ENCODE measurements at places on chromosomes 16 and 17.

DNA sequence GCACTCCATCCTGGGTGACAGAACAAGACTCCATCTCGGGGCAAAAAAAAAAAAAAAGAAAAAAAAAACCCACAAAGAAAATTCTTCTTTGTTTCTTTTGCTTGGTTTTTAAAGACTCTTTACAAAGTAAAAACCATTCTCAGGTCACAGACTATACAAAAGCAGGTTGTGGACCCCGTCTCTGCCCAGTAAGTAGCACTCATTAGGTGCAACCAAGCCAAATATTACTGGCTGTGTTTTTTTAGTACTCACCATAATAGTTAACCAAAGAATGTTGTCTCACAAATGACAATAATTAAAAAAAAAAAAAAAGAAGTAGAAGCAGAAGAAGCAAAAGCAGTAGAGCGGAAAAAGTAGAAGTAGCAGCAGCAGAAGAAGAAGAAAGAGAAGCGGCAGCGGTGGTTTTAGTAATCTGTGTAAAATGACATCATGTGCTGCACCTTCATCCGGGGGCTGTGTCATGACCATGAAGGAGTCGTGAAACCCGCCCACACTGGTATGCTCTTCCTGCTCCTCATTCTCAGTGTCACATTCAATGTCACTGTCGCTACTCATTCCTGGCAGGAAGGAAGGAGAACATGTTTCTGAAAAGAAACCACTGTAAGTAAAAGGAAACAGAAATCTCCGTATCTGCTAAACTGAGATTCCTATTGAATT lies 105.4 kb downstream of the TRIM37 start:
- DNase-seq, result no peak

DNA sequence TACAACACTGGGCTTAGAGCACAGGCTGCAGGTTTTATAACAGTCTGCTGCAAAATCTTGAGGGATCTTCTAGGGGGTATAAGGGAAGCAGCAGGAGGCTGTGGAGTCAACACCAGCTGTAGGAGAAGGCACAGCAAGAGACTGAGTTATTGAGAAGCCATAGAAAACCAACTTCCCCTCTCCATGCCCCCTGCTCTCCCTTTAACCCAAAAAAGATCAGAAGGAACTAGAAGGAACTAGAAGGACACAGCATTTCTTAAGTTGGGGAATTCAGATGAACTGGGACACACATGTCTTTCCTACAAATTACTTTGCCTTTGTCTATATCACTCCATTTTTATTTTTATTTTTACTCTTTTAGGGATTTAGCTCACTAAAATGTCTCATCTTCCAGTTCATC lies 6.2 kb upstream of the CCL18 start:
- no peak for DNase-seq

GRCh38 chr17:39926588-39927100 lies 757 bp downstream of the ORMDL3 start:
- no peak for DNase-seq

DNA sequence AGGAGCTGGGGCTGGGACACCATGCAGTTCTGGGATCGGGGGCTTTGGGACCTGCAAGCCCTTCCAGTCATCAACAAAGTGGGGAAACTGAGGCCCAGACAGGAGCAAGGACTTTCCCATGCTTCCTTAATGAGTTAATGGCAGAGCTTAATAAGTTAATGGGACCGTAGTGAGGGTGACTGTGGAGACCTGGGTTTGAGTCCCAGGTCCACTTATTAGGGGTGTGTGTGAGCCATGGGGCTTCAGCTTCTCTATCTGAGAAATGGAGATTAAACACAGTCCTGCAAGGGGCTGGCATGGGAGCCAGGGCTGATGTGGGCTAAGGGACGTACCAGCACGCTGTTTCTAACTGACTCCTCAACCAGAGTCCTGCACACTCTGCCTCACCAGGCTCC lies 41.7 kb upstream of the NKD1 start:
- no peak for DNase-seq

DNA sequence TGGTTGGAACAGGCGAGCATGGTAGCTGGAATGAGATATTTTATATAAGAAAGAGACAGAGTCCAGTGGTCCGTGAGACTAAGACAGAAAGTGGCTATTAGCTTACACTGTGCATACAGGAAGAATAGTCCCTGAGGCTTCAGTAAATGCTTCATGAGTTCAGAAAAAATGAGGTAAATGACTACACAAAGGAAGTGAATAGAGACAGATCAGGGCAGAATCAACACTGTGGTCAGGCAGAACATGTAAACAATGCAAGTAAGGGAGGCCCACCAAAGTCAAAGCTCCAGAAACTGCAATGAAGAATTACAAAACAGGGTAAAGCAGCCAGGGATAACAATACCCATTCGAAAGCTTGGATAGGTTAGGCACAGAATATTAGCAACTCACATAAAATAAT lies 4.8 kb downstream of the ABCA10 start:
- no peak for DNase-seq

- no peak for DNase-seq
Observed at GRCh38 chr16:86598607-86599565, 20.5 kb downstream of the FOXL1 start.

DNA sequence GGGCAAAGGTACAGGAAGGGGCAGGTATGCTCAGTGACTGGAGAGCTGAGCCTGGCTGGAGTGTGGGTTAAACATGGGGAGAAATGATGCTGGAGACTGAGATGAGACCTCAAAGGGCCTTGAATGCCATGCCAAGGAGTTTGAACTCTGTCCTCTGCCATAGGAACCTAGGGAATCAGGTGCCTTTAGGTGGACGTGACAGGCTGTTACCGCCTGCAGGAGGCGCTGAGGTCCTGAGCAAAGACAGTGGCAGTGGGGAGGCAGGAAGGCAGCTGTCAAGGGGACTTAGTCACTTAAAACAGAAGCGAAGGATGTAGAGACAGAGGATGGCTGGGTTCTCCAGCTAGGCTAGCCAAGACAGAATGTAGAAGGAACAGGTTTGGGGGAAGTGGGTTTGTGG lies 9.1 kb downstream of the PSMB3 start:
- no peak for DNase-seq

- no peak for DNase-seq
Observed at GRCh38 chr16:55082591-55082976, 151.9 kb downstream of the IRX5 start.

GRCh38 chr16:11994143-11995119 lies 17.9 kb downstream of the SNX29 start:
- DNase-seq, result no peak

GRCh38 chr16:57838161-57838560 lies 35.9 kb upstream of the KIFC3 start:
- DNase-seq, result no peak

GRCh38 chr16:30342751-30343490 lies 12.2 kb downstream of the CD2BP2 start:
- no peak for DNase-seq

DNA sequence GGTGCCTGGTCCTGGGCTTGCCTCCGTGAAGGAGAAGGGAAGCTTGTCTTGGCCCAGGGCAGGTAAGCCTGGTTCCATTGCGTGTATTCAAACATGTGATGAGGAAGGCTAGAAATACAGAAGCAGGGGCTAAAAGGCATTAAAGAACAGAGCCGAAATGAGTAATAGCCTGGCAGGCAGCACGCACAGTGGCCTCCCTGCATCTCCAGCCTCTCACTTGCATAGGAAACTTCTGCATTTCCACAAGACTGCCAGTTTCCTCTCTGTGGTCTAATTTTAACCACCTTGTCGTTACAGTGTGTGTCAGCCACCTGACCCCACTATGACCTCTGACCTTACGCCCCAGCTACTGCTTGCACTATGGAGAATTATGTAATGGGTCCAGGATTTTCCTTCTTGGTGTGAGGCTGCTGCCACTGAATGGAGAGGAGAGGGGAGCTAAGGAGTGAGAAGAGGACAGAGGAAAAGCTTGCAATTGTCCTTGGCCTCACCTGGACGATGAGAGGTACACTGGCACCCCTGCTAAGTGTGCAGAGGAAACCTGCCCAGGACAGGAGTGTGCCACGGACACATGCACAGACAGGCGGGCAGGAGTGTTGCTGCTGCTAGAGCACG lies 32.8 kb downstream of the HIC1 start:
- no peak for DNase-seq

DNA sequence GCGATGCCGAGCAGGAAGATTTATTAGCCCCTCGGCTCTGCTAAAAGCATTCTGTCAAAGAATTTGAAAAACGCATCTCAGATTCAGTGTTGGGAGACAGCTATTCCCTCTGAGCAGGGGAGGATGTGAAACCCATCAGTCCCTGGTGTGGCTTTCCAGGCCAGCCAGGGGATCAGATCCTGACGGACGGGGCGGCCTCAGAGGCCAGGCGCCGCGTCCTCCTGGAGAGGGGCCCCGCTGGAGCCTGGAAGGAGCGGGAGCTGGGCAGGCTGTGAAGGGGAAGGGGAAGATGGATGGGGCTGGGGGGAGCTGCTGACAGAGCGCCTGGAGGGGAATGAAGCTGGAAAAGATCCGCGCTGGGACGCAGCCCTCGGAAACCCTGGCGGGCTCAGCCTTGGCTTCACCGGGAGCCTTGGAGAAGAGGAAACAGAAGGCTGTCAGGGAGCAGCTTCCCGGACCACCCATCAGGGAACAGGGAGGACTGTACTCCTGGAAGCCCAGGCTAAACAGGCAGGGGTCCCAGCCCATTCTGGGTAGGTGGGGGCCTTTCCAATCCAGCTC lies 358.0 kb downstream of the C16orf95 start:
- DNase-seq, result peak; percentile 23

GRCh38 chr16:2237102-2237482 lies 848 bp downstream of the DNASE1L2 start:
- DNase-seq, result no peak

DNA sequence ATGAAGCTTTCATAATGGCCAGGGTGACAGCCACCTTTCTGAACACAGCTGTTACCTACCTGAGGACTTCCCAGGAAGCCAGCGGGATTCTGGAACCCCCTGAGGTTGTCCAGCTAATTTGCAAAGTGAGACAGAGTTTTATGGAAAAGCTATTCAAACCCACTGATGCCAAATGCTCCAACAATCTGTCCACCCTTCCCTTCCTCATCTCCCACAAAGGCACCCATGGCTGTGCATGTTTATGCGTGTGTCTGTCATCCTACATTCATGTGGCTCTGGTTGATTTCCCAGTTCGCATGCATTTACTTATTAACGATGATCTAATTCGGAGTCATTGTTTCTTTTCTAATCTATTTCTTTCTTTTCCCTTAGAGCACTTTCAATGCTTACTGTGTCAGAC lies 217.1 kb downstream of the SLC39A11 start:
- no peak for DNase-seq

DNA sequence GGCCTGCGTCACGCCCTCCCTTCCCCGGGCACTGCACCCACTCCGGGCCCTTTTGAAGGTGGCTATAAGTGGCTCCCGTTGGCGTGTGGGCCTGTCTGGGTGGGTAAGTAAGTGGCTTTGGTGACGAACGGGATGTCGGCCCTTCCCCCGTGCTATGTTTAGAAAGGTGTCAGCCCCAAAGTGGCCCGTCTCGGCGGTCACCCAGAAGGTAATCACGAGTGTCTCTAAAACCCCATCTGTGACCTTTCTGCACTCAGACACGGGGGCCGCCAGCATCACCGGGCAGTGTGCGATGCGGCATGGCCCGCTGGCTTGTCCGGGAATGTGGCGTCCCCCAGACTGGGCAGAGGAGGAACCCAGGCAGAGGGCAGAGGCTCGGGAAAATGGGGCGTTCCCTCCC lies 88.2 kb downstream of the IRX5 start:
- DNase-seq, result no peak

DNA sequence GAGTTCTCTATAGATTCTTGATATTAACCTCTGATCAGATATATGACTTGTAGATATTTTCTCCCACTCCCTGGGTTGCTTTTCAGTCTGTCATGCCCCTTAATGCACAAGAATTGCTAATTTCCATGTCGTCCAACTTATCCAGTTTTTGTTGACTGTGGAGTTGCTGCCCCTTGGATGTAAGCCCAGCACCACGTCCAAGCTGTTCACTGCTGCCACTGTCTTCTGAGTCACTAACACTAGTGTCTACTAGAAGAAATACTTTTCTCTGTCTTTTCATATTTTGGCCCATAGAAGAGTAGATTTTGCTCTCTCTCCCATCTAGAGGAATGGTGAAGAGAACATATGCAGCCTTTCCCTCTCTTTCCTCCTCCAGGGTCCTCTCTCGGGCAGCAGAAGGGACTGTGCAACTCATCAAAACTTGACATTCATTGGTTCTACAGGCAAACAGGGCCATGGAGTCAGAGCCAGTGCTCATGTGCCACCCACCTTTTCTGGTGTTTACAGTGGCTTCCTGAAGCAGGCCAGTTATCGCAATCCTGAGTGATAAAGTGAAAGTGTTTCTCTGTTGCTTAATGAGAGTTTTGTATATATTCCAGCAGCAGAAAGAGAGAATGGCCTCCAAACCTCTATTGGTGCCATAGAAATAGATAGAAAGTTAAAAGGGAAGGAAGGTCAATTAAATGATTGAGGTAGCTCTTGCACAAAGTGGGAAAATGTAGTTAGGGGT lies 22.6 kb upstream of the PMP22 start:
- DNase-seq, result no peak

DNA sequence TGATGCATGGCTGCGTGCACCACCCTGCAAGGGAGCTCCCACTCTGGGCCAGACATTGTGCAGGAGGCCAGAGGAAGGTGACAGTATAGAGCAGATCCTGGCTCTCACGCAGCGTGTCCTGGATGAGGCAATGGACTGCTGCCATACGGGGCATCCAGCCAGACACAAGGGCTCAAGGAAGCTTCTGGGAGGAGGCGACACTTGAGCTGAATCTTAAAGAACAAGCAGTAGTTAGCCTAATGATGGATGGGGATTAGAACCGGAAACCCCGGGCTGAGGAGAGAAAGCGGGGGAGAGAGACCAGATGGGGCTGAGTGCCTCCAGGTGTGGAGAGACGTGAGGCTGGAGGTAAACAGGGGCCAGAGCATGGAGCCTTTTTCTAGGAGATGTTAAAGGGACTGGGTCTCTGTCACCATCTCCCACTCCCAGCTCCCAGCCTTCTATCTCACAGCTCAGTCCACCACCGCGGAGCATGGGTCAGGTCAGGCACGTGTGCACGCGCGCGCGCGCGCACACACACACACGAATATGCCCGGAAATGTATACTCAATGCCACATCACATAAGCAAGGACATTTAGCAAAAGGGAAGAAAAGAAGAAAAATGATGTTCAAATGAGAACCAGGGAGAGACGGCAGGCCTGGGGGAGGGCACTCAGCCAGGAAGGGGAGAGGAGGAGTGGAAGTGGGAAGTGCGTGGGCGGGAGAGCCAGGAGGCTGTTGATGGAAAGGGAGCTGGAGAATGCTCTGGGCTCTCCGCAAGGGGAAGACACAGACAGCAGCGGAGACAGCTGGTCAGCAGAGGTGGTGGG lies 46.3 kb downstream of the CCDC42 start:
- DNase-seq, result peak; percentile 72

DNA sequence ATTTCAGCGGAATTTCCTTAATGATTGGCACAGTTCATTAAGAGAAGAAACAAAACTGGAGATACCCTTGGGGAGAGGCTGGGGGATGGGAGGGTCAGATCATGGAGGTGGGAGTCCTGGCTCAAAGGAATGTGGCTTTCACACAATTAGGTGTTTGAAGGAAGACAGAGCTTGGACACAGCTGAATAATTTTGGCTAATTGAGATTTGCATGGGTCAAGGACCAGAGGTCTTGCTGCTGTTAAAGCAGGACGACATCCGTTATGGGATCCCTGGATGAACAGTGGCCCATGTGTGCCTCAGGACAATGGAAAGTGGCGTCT lies 160.3 kb downstream of the HS3ST3B1 start:
- DNase-seq, result no peak
